ENCODE measurements at places on chromosomes 11 and 22. TPM values are rescaled to one million over a fixed set of nuclear protein-coding genes. Genes with fewer than 3 reads are reported as not detected.
A peak's percentile ranks its signal among the peaks of the same experiment; 100 is the strongest.

The C11orf52 gene
- total RNA-seq, result 3.5 TPM

The GRAP2 gene
- total RNA-seq, result not detected

GRCh38 chr22:26798462-26799065 lies 141.2 kb downstream of the MIAT start:
- no peak overlapping the region for H3K27ac ChIP-seq
- H3K4me1 ChIP-seq, result peaks cover 12% of the 10 kb centered on the region
- H3K27me3 ChIP-seq, result no peaks in the 10 kb centered on the region
- DNase-seq, result no peak
- no peaks in the 10 kb centered on the region for H3K36me3 ChIP-seq
- no peak overlapping the region for H3K4me3 ChIP-seq

DNA sequence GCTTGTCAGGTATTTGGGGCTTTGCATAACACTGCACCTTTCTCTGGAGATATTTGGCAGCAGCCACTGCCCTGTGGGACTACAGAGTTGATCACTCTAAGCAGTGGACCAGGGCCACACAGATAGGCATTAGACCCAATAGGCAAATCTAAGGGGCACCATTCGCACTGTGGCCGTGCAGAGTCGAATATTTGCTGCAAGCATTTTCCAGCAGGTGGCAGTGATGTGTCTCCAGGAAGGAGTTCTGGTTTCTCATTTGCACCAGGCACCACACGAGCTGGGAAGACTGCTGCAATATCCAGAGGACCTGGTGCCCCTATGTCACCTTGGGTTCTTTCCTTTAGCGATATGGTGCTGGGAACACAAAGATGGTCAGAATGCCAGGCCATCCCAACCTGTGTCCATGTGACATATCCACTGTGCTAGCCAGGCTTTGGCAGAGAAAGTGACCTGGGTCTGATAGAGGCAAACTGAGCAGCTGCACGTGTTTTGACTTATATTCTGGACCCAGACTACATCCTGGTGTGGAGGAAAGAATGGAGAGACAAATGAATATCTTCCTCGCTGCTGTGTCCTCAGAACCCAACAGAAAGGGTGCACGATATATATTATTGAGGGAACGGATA lies 318.7 kb downstream of the BUD13 start:
- H3K4me1 ChIP-seq, result no peaks in the 10 kb centered on the region
- no peaks in the 10 kb centered on the region for H3K36me3 ChIP-seq
- DNase-seq, result peak; percentile 68
- H3K4me3 ChIP-seq, result no peak overlapping the region
- H3K27ac ChIP-seq, result no peak overlapping the region

Data from GM23248 (cell line).